ENCODE measurements at places on chromosomes 16 and 17.

- no peak for DNase-seq
Measured at GRCh38 chr16:77689971-77690370, 32.3 kb upstream of the NUDT7 start.

DNA sequence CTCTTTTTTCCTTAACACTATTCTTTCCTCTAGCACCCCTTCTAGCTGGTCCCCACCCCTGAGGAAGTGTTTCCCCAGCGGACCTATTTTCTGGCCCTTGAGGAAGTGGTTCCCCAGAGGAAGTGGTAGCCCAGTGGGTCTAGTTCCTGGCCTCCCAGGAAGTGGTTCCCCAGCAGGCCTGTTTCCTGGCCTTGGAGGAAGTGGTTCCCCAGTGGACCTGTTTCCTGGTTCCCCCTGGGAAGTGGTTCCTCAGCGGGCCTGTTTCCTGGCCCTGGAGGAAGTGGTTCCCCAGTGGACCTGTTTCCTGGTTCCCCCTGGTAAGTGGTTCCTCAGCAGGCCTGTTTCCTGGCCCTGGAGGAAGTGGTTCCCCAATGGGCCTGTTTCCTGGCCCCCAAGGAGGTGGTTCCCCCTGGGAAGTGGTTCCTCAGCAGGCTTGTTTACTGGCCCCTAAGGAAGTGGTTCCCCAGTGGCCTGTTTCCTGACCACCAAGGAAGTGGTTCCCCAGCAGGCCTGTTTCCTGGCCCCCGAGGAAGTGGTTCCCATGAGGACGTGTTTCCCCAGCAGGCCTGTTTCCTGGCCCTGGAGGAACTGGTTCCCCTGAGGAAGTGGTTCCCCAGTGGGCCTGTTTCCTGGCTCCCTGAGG, 58.3 kb downstream of the NTN1 start:
- no peak for DNase-seq

- DNase-seq = no peak
Measured at GRCh38 chr17:82474223-82475010, 15.9 kb downstream of the NARF start.

DNA sequence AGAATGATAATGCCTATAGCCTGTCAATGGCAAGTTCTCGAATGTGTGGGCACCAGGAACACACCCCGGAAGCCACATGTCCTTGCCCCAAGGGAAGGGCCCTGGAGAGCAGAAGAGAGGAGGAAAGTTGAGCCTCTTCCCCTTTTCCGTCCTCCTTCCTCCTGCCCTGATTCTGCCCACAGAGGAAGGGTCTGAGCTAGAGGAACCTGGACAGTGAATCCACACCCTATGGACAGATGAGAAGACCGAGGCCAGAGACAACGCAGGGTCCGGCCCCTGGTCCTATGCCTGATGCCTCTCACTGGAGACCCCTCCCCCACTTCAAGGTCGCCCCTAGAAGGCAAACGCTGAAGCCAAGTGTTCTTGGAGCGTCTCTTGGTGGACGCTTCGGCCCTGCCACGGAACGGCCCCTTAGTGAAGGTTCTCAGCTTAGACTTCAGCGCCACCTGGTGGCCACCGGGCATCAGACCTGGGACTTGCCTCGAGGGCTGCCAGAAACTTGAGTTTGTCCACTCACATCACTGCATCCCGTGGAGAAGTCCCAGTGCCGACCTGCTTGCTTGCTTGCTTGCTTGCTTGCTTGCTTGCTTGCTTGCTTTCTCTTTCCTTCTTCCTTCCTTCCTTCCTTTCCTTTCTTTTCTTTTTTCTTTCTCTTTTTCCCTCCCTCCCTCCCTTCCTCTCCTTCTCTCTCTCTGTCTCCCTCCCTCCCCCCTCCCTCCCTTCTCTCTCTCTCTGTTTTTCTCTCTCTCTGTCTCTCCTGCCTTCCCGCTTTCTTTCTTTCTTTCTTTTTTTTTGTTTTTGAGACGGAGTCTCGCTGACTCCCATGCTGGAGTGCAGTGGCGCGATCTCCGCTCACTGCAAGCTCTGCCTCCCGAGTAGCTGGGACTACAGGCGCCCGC, 20.6 kb upstream of the SPNS3 start:
- DNase-seq = peak; percentile 92

GRCh38 chr17:77117415-77117814, 23.4 kb upstream of the SEC14L1 start:
- no peak for DNase-seq

- DNase-seq = no peak
Measured at GRCh38 chr17:64001763-64002529, 3.8 kb downstream of the PRR29 start.

GRCh38 chr17:8436844-8437171, 1.1 kb downstream of the NDEL1 start:
- no peak for DNase-seq

GRCh38 chr16:71409011-71409775, 32.7 kb downstream of the TLE7 start:
- DNase-seq = no peak

DNA sequence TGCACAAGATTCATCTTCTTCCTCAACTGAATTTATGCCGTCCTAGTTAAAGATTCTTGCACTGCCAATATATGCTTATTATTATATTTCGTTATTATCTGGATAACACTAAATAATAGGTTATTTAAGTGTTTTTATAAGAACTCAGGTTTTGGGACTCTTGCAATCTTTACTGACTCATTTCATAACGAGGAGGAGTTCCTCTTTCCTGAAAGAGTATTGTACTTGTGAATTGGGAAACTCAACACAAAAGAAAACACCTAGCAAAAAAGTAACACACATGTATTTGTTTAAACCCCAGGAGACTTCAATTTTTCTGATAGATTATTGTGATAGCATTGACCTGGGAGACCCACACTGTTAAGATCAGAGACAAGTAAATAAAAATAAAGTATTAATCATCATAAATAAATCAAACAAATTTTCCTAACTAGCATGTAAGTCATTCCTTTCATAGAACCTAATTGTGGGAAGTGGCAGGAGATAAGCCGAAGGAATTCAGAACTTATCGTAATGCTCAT, 505.8 kb downstream of the KCNJ2 start:
- no peak for DNase-seq

DNA sequence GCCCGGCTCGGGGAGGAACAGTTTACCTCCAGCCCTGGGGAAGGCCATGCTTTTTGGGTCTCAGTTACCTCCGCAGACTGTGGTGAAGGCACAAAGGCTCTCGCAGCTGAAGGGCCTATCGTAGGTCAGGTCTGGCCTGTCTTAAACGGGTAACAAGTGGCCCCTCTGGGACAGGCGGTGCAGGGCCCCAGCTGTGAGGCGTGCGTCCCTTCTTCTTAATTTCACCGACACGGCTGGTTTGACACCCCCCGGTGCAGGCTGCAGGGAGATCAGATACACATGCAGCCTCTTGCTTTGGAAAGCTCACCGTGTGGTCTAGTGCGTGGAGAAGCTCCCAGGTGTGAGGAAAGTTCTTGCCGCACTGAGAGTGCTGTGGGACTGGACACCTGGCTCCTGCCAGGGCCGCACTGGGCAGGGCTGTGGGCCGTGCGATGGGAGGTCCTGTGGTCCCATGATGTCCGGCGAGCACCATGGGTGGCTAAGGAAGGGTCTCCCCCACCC, 162.4 kb downstream of the BANP start:
- no peak for DNase-seq

DNA sequence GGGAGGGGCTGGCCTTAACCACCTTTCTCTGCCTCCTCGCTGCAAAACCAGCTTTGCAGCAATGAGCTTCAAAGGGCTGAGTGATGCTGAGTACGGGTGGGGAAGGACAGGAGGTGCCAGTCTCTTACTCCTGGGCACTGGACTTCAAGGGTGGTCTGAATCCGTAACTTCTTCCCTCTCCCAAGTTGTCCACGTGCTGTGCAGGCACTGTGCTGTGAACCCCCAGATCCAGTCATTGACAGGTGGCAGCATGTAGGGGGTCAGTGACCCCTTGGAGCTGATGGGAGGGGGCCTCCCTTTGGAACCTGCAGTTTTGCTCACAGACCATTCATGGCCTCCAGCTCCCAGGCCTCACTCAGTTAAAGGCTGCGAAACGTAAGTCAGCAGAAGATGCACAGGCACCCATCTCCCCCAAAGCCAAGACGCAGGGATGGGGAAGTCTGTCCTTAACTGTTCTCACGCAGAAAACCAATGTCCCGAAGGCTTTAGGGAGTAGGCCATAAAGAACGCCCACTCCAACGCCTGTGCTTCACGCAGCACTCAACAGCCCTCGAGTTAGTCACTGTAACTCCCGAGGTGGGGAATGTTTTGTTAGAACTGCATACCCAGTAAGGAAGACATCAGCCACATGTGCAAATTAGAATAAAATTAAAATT, 7.9 kb downstream of the LITAFD start:
- DNase-seq = no peak

DNA sequence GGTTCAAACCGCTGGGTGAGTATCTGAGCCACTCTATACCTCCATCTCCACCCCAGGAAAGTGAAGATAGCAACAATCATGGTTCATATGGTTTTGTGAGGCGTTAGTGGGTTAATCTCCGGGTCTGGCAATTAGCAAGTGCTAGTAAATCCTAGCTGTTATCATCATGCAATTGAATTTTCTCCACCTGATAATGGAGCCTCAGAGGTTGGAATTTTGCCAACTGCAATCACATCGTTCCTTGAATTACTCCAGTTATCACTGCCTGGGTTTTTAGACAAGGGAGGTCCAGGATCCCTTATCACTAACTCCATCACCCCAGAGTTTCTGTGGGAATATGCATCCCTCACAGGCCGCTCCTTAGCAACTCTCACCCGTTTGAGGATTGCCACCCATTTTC, 311.5 kb downstream of the RBFOX1 start:
- no peak for DNase-seq

GRCh38 chr17:63042256-63042812, 76.3 kb downstream of the TANC2 start:
- no peak for DNase-seq
